ENCODE measurements at places on chromosomes 4 and X.

GRCh38 chr4:4864443-4864939 is 5.0 kb downstream of the MSX1 start:
- DNase-seq, result no peak
- H3K4me3 ChIP-seq, result no peak overlapping the region
- H3K27ac ChIP-seq, result no peak overlapping the region
- no peaks in the 10 kb centered on the region for H3K4me1 ChIP-seq
- H3K36me3 ChIP-seq, result peaks cover 9% of the 10 kb centered on the region

DNA sequence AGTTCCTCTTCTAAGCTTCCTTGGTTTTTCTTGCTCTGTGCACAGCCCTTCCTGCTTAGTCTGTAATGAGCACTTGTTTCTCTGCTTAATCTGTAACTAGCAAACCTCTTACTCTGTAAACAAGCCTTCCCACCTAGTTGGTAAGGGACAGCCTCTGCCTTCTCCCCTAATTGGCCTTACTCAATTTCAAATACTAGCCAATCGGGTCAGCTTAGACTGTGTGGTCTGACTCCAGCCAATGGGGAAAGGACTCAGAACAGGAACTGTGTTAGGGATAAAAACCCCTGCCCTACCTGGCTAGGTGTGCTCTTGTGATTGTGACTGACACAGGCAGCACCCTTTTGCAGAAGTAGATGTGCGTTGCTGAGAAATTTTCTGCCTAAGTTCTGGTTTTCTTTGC is 136.5 kb upstream of the AADAT start:
- DNase-seq, result no peak
- H3K27ac ChIP-seq, result no peak overlapping the region
- no peaks in the 10 kb centered on the region for H3K27me3 ChIP-seq

DNA sequence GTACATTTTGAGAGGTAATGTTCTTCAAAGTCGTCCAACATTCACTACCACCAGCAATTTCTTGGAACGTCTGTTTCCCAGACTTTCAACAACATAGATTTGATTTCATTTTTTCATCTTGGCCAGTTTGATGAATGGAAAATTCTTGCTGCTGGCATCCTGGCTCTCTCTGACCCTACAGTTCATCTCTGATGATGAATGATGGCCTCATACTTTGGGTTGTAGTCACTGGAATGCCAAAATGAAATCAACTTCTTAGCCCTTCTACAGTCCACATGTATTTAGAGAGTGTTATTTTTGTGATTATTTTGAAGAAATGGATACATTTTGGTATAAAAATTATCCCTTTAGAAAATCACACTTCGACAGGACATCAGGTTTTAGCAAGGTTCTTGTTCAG is 8.8 kb downstream of the CHST7 start:
- DNase-seq, result peak; percentile 75
- H3K36me3 ChIP-seq, result no peaks in the 10 kb centered on the region
- peak overlapping the region; percentile 84 for H3K27ac ChIP-seq
- no peak overlapping the region for H3K4me3 ChIP-seq
- no peaks in the 10 kb centered on the region for H3K27me3 ChIP-seq
- peaks cover 11% of the 10 kb centered on the region for H3K4me1 ChIP-seq

DNA sequence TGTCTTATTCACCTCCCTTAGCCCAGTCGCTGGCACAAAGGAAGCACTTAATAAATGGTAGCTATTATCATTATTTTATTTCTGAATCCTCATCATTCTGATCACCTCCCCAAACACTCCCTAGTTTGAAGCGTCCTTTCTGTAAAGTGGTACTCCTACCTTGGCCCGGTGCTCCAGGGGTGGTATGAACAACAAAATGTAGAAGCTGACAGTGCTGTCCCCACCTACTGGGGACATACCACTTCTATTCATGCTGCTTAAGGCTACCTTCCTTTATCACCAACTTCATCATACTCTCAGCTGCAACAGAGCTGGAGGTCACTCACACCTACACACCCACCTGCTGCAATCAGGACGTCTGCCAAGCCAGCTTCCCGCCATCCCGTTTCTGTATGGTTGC is 40.8 kb upstream of the APLN start:
- H3K4me3 ChIP-seq, result no peak overlapping the region
- no peaks in the 10 kb centered on the region for H3K27me3 ChIP-seq
- no peaks in the 10 kb centered on the region for H3K36me3 ChIP-seq
- H3K27ac ChIP-seq, result no peak overlapping the region

GRCh38 chrX:122004127-122004526 is 956.7 kb downstream of the GLUD2 start:
- H3K4me3 ChIP-seq, result no peak overlapping the region
- no peaks in the 10 kb centered on the region for H3K27me3 ChIP-seq
- H3K36me3 ChIP-seq, result no peaks in the 10 kb centered on the region
- no peaks in the 10 kb centered on the region for H3K4me1 ChIP-seq
- no peak for DNase-seq

DNA sequence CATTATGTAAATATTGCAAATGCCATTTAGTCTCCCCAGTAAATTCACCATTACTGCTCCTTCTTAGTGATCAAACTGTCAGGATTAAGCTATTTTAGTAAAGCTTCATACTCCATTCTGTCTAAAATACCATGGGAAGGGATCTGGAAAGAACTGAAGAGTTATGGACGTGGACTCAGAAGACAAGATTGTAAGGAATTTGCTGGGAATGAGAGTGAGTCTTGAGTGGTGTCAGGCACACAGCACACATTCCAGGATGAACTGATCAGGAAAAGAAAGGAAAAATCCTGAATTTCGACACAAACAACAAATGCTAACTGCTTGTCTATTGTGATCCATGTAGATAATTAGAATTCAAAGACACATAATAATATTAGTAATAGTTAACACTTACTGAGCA is 311.0 kb downstream of the CENPC start:
- no peaks in the 10 kb centered on the region for H3K27me3 ChIP-seq
- H3K36me3 ChIP-seq, result no peaks in the 10 kb centered on the region
- no peak overlapping the region for H3K27ac ChIP-seq
- no peaks in the 10 kb centered on the region for H3K4me1 ChIP-seq

GRCh38 chr4:11341337-11342043 is 87.2 kb downstream of the HS3ST1 start:
- H3K27ac ChIP-seq, result no peak overlapping the region
- no peaks in the 10 kb centered on the region for H3K27me3 ChIP-seq
- no peaks in the 10 kb centered on the region for H3K4me1 ChIP-seq
- no peak for DNase-seq

DNA sequence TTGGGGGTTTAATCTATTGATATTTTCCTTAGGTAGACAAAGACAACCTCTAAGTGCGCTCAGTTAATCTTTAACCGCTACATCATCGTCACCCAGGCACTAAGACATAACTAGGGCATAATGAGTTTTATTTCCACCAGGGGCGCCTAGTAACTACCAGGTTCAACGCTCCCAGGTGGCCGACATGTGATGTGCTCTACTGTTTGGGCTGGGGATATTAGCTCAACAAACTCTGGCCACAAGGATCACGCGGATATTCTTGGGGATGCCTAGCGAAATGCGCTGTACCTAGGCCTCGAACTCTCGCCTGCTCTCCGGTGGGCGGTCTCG is 915 bp upstream of the RAB33B start:
- no peaks in the 10 kb centered on the region for H3K27me3 ChIP-seq
- peak overlapping the region; percentile 91 for H3K27ac ChIP-seq
- H3K4me3 ChIP-seq, result peak overlapping the region; percentile 79
- DNase-seq, result peak; percentile 75
- H3K36me3 ChIP-seq, result no peaks in the 10 kb centered on the region
- H3K4me1 ChIP-seq, result peaks cover 10% of the 10 kb centered on the region

DNA sequence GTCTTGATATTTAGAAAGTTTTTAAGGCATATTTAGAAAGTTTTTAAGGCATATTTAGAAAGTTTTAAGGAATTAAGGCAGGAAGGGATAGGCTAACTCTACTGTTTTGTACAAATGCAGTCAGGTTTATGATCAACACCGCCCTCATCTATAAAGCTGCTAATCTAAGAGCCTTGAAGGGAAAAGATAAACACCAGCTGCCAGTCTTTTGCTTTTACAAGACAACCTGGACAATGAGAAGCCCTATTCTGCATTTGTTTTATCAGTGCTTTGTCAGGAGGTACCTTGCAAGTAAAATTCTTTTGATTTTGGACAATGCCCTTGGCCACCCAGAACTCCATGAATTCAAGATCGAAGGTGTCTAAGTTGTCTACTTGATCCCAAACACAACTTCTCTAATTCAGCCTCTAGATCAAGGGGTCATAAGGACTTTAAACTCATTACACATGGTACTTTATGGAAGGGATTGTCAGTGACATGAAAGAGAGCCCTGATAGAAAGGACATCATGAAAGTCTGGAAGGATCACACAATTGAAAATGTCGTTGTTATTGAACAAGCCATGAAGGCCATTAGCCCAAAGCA is 39.8 kb downstream of the IL15 start:
- peaks cover 3% of the 10 kb centered on the region for H3K4me1 ChIP-seq
- no peak for DNase-seq
- no peaks in the 10 kb centered on the region for H3K27me3 ChIP-seq
- H3K27ac ChIP-seq, result no peak overlapping the region
- H3K36me3 ChIP-seq, result no peaks in the 10 kb centered on the region

GRCh38 chrX:15822922-15823321 is 31.7 kb downstream of the AP1S2 start:
- no peaks in the 10 kb centered on the region for H3K4me1 ChIP-seq
- H3K27ac ChIP-seq, result no peak overlapping the region
- no peaks in the 10 kb centered on the region for H3K27me3 ChIP-seq
- no peak for DNase-seq

GRCh38 chrX:131058136-131058868 is at the start of gene ARHGAP36:
ARHGAP36 (plus strand) TSS chrX:131058346; CDS start chrX:131081666, 23,320 bp downstream.
- no peak within 1 kb of the TSS for H3K27ac ChIP-seq
- H3K27me3 ChIP-seq, result no peaks in the 10 kb centered on the region
- DNase-seq, result no peak
- H3K36me3 ChIP-seq, result no peaks in the 10 kb centered on the region
- no peak within 1 kb of the TSS for H3K4me3 ChIP-seq

- DNase-seq, result no peak
- H3K4me3 ChIP-seq, result no peak overlapping the region
- H3K36me3 ChIP-seq, result no peaks in the 10 kb centered on the region
- no peak overlapping the region for H3K27ac ChIP-seq
- no peaks in the 10 kb centered on the region for H3K27me3 ChIP-seq
Observed at GRCh38 chr4:111519683-111520082, 625.6 kb upstream of the FAM241A start.

GRCh38 chrX:72621163-72621562 is 48.5 kb upstream of the HDAC8 start:
- no peaks in the 10 kb centered on the region for H3K36me3 ChIP-seq
- H3K4me1 ChIP-seq, result peaks cover 5% of the 10 kb centered on the region
- H3K27me3 ChIP-seq, result no peaks in the 10 kb centered on the region
- no peak for DNase-seq
- peak overlapping the region; percentile 48 for H3K4me3 ChIP-seq

All from fibroblast of lung (primary cell).